ENCODE measurements at places on chromosomes 7 and 10.

GRCh38 chr10:14884082-14884481 is 5.4 kb downstream of the SUV39H2 start:
- no peak for DNase-seq

GRCh38 chr10:72006026-72006425 is 41.8 kb downstream of the CHST3 start:
- no peak for DNase-seq

DNA sequence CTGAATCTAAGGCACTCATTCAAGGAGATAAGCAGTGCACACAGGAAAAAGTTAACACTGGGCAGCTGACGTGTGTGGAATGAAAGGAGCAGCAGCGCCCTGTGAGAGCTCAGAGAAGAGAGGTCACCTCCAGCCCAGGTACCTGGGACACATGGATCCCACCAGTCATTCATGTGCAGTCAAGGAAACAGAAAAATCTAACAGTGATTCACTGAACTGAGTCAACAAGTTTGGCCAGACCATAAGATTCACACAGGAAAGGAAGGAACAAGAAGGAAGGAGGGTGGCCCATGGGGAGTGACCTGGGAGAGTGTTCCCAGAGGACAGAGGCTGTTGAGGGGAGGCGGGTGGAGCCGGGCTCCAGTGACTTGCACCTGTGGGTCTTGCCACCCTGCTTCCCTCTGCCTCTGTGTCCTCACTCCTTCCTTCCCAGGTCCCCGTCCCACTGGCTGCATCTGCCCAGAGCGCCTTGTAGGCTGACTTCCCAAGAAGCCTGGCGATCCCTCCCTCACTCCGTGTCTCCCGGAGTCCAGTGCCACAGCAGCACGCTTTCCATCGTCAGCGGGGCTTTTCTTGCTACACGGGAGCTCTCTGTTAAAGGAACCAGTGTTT is 27.7 kb downstream of the RNF32 start:
- DNase-seq, result no peak

DNA sequence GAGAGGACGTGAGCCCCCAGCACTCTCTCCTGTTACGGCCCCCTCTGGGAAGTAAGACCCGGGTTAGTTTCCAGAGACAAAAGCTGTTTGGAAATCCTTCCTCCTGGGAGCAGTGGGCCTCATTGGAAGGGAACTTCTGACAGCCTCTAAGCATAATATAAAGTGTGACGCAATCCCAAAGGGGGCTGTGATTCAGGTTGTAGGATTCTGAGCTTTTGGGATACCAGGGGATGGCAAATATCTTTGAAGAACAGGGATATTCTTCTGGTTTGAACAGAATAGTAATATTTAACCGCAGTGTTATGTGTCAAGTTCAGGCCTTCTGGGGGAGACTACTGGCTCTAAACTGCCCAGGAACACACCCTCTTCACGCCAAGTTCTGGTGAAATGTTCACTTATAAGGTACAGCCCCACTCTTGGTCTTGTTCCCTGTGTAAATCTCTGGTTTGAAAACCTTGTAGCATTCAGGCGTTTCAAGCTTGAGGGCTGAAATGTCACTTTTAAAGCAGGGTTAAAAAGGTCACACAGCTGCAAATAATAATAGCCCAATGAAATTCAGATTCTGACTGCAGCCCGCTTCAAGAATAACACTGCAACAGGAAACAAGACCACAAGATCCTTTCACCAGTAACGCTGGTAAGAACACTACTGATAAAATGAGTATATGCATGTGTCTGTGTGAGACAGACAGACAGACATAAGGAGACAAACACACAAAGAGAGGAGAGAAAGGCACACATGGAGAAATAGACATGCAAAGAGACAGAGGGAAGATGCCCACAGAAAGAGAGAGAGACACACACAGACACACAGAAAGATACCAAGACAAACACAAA is 69.0 kb downstream of the CREB5 start:
- DNase-seq, result peak; percentile 96

DNA sequence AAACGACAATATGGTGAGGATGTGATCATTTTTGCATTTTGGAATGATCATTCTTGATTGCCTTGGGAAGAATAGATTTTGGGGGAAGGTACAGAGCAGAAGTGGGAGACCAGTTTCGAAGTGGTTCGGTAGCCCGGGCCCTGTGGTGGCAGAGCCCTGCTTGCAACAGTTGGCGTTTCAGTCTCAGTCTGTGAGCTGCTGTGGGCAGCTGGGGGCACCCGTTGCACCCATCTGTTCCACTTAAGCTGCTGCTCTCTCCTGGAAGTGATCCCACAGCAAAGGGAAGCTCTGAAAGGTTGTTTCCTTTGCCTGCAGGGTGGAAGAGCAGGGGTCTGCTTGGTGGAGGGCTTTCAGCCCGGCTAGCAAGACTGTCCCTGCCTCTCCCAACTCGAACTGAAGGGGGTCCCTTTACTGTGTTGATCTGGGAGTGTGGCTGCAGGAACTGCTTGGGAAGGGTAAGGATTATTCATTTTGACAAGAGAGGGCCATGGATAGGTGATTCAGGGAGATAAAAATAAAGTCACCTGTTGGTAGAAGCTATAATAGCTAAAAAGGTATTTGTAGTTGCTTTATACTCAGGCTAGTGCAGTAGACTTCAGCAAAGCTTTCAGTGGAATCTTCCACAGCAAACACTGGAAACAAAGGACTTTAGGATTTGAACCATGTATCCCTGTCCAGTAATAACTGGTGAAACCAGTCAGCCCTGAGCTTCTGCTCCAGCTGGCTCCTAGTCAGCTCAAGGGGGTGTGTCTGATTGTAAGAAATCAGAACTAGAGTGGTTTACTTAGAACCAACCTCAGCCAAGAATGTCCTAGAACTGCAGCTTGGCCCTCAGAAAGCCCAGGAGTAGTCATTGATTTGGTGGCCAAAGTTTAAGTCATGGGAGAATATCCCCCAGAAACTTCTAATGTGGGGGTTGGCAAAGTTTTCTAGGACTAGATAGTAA is 53.1 kb upstream of the PDCD4 start:
- DNase-seq, result no peak

GRCh38 chr7:1287752-1288201 is 55.1 kb downstream of the UNCX start:
- DNase-seq, result no peak

- no peak for DNase-seq
Observed at GRCh38 chr10:80372675-80373074, 16.1 kb downstream of the DYDC2 start.

DNA sequence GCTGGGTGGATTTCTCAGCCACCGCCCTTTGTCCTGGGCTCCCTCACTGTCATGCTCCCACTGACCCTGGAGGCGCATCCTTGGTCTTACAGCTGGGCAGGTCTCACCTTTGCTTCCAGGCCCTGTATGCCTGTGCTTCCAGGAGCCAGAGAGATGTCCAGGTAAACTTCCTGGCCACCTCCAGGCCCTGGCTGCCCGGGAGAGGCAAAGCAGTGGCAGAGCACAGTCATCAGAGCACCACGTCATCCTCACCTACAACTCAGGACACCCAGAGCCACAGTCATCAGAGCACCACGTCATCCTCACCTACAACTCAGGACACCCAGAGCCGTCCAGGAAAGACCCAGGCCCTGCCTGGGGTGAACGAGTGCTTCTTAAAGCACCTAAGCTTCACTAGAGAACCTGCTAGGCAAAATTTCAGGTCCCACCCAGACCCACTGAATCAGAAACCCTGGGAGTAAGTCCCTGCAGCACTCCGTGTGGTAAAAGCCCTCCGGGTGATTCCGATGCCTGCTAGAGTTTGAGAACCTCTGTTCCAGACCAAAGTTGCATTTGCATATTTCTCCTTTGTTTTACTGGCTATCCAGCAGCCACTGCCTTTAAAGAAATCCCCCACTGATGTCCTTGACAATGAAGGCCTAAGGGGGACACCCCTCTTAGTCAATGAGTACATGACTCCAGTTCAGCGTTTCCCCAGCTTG is 62.3 kb downstream of the DLG5 start:
- no peak for DNase-seq

DNA sequence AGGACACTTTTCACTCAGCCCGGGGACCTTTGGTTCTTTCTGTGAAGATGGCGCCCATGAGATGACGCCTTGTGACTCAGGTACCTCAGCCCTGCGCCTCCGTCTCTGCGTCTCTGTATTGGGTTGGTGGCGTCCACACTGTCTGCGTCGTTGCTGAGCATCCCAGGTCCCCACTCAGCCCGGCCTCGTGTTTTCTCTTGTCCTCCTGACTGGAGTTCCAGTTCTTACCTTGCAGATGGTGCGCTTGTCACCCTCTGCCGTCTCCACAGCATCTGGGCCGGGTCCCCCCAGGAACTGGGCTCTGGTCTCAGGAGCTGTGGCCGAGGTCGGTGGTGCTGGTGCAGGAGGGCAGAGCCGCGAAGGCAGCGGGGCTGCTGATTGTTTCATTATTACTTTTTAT is 150.4 kb downstream of the WDR37 start:
- no peak for DNase-seq

DNA sequence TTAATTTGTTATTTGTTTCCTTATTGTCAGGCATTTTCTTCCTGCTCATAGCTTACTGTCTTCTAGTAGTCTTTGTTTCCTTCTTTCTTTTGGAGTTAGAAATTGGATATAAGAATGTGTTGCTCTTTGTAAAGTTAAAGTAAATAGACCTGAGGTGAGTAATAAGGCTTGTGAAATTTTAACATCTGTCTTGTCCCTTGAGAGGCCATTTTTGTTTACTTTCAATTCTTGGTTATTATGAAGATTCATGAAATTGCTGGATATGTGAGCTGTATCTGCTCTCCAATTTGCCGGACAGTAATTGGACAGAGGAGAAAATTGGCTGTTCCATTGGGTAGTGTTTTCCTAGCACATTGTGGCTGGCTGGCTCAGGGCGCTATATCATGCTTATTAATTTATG is 260.7 kb downstream of the EXOC4 start:
- DNase-seq, result peak; percentile 46

DNA sequence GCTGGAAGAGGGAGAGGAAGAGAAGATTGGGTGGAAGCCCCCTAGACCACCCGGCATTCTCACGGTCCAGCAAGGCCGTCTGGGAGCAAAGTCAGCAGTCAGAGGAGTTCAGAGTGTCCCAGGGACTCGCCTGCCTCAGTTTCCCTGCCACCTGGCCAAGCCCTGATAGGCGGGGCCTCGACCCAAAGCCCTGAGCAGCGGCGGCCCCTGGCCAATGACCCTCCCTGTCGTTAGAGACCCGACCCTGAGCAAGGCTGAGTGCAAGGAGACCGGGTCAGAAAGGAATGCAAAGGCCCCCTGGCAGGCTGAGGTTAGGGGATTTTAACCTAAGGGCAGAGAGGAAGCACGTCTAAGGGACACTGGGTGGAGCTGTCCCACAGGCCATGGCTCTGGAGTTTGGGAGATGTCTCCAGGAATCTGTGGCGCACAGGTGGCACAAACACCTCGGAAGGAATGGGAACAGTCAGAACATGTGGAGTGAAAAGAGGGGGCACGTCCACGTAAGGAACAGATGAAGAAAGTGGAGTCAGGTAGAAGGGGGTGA is 196.8 kb upstream of the PDE1C start:
- DNase-seq, result no peak

GRCh38 chr7:143239813-143240212 is 18.0 kb downstream of the TAS2R40 start:
- DNase-seq, result peak; percentile 58

DNA sequence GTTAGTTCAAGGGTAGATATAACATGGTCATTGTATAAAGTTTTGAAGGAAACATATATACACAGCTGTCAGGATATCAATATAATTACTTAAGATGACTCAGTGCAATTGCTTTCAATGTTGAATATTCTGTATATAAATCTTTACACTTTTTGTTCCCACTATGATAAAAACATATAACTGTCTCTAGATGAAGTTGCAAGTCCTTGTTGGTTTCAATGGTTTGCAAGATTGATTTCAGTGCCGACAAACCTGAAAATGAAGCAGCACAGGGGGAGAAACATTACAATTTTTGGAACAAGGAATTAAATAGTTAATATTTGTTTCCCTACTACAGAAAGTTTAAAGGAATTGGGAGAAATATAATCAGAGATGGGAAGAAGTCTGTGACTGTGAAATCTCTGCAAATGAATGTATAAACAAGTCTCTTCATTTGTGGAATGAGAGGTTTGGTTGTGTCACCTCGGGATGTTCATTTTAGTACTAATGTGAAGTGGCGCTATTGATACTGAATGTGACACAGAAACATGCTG is 54.1 kb downstream of the OR13A1 start:
- no peak for DNase-seq

DNA sequence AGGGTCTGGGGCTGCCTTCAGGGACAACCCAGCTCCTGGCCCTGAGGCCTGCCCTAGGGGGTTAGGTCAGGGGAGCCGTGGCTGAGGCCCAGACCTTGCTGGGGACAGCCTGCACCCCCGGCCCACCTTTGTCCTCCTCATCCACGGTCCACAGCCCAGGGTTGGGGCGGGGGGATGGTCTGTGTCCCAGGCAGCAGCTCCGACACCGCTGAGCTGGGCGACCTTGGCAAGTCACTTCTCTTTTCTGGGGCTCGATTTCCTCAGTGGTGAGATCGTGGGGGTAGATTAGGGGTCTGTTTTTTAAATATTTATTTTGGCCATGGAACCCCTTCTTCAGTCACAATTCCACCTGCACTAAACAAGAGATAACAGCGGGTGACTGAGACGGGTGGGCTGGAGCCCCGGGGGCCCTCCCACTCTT is 30.9 kb downstream of the DNAJB12 start:
- no peak for DNase-seq

- peak; percentile 81 for DNase-seq
Observed at GRCh38 chr7:55360486-55360885, 4.7 kb upstream of the LANCL2 start.

DNA sequence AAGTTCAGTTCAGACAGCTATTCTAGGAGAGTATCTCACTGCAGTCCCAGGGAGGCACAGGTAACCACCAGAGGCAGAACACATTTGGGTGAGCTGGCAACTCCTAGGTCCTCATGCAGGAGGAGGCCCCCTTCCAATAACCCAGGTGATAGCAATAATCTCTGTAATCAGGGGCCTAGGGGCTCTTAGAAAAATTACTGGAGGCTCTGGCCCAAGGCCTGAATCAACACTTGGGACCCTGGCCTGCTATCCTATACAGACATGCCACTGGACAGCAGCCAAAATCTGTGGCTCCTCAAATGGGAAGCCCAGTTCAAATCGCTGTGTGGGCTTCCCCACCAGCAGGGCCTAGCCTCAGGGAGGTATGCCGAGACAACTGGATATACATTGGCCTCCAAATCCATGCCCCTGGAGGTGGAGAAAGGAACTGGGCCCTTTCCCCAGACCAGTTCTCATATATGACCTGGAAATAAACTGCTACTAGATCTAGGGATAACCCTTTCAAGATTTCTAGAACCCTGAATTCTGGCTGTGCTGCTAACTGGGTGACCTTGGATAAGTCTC is 1.6 kb downstream of the AVPI1 start:
- DNase-seq, result peak; percentile 43

GRCh38 chr7:2635810-2636701 is 4.3 kb downstream of the TTYH3 start:
- no peak for DNase-seq
